LoVo (cell line): ENCODE measurements at places on chromosomes 2 and 18.

DNA sequence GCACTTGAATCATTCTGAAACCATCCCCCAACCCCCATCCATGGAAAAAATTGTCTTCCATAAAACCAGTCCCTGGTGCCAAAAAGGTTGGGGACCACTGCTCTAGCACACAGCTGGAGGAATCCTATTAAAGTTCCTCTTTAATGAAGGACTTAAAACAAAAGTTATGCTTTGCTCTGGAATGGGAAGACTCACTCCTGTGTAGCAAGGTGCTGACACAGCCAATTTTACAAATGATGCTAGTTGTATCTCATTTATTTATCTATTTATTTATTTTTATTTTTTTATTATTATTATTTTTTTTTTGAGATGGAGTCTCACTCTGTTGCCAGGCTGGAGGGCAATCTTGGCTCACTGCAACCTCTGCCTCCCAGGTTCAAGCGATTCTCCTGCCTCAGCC, 58.9 kb upstream of the NDUFV2 start:
- no peak for DNase-seq

DNA sequence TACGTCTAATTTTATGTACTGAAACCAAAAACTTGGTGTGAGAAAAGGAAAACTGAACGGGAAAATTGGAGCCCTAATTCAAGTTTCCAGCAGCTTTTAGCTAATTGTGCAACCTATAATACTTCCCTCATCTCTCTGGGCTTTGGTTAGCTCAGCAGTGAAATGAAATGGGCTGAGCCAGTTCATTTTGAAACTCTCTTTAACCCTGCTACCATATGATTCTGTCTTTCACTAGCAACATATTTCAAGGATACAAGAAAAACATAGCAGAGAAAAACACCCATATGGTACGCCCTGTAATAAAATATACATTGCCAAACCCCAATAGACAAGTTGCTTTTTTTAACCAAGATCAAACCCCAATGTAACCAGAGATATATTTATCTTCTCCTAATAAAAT, 799 bp downstream of the SYT4 start:
- no peak for DNase-seq

GRCh38 chr18:48939205-48940097, 11.3 kb downstream of the SMAD7 start:
- DNase-seq, result no peak

DNA sequence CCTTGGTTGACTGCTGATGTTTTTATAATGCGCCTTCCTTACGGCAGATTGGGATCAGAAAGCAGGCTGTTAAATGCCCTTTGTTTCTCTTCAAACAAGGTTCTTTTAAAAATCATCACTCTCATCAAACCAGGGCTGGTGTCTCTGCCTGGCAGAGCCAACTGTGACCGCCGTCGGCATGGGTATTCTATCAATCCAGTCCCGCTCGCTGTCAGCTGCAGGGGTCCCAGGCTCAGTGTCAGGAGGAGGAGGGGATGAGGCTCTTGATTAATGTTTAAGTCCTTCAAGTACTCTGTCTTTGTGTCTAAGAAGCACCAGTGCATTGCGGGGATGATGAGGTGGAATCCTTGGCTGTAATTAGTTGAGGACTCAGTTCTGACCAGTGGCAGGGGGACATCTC, 348.1 kb downstream of the RNF144A start:
- no peak for DNase-seq

DNA sequence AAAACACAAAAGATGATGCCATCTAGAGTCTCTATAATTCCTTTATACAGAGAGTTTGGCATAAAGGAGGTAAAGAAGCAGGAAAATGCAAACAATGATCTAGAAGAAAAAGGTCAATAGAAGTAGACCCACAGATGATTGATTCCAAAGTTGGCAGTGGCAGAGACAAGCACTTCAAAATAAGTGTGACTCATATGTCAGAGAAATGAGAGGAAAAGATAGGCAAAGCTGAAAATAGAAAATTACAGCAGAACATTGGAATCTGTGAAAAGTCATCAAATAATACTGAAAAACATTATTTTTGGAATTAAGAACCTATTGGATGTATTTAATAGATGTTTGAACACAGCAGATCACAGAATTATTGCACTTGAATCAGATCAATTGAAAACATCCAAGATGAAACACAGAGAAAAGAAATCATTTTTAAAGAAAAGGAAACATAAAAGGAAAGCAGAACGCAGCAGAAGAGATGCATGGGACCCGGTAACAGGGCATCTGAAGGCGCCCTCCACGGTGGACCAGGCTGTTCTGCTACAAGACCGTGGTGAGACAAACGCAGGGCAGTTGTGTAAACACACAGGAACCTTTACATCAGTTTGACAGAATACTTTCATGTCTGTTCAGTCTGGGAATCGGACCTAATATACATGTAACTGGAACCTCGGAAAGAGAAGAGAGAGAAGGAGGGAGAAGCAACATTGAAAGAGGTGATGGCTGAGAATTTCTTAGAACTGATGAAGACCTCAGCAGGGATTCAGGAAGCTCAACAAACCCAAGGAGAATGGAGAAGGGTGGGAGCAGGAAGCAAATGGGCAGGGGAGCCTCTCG, 74.6 kb upstream of the GPC1 start:
- no peak for DNase-seq

DNA sequence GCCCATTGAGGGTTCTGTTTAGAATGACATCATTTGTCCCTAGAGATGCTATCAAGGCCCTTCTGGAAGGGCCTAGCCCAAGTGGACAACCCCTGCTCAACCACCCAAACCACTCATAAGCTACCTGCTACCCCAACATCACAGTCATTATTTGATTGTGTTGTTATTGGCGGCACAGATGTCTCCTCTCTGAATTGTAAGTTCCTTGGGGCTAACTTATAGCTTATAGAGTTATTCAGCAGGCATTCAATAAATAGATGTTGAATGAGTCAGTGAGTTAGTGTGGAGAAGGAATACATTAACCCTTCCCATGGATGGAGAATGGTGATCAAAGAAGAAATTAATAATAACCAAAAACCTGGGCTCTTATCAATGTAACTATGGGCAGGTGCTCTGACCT, 80.0 kb downstream of the ACAA2 start:
- no peak for DNase-seq

- DNase-seq, result no peak
These were observed 521.8 kb upstream of the ZEB2 start for GRCh38 chr2:145041706-145042105.

GRCh38 chr2:234081970-234082822, 31.7 kb downstream of the SPP2 start:
- DNase-seq, result peak; percentile 66

- DNase-seq, result no peak
These were observed 18.4 kb upstream of the PIK3C3 start for GRCh38 chr18:41936471-41937134.

- DNase-seq, result no peak
These were observed 73.3 kb downstream of the OSBPL6 start for GRCh38 chr2:178267660-178268059.

DNA sequence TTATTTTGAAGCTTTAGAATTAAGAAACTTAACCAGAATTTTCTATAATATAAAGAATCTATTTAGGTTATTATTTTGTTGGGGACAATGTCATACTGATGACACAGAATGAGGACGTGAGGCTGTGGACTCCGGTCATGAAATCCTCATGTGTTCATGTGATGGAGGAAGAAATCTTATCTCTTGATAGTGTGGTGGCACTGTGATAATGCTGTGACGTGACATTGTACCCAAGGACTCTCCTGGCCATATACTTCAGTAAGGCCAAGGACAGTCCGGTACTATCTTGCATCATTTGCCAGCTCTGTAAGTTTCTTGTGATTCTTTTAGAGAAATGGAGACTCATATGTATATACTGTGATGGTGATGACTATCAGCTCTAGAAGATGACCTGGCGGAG, 59.1 kb downstream of the SLC9A2 start:
- DNase-seq, result no peak

DNA sequence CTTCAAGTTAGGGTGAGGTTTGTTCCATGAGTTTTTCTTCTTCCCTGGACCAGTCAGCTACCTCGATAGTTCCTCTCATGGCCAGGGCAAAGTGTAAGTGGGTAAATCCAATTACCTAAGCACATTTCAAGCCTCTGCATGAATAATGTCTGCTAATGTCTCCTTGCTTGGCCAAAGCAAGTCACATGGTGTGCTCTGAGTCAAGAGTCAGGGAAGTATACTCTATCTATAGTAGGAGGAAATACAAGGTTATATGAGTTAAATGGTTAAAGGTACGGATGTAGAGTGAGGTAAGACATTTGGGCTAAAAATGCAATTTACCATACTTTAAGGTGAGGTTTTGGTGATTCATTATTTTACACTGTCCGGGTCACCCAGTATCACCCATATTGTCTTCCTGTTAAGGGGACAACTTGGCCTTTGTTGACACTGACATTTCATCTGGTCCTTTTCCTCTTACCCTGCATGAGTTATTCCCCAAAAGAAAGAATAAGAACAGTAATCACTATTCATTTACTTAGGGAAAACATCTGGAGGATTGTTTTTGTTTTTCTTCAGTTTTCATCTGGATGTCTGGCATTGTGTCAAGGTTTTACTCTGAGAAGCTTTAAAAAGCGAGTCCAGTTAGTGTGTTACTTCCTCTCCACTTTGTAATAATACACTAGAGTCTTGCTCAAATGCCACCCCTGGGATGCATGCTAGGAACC, 405.5 kb downstream of the RND3 start:
- DNase-seq, result no peak

GRCh38 chr2:10356439-10356811, 53.7 kb downstream of the HPCAL1 start:
- no peak for DNase-seq

GRCh38 chr2:25161055-25161781, 7.2 kb downstream of the POMC start:
- DNase-seq, result no peak
